ENCODE measurements at places on chromosomes 13 and 19.

DNA sequence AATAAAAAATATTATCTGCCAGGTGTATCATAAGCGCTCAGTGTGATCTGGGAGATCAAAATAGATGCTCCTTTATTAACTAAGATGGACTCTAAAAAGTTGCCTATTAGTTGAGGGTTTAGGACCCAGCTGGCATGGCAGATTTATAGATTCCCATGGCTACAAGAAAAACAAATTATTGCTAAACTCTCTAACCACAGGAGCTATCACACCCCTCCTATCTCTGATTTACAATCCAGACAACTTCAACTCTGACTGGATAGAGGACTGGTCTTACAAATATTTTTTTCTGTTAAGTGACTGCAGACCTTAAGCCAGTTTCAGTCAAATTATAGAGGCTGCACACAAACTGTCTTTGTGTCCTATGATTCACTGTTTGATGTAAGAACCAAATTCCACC, 45.4 kb upstream of the MYCBP2 start:
- DNase-seq = no peak

GRCh38 chr19:43625918-43626579, 6.6 kb upstream of the ZNF428 start:
- peak; percentile 52 for DNase-seq

GRCh38 chr19:54461613-54462012, 2.0 kb downstream of the LENG9 start:
- no peak for DNase-seq

DNA sequence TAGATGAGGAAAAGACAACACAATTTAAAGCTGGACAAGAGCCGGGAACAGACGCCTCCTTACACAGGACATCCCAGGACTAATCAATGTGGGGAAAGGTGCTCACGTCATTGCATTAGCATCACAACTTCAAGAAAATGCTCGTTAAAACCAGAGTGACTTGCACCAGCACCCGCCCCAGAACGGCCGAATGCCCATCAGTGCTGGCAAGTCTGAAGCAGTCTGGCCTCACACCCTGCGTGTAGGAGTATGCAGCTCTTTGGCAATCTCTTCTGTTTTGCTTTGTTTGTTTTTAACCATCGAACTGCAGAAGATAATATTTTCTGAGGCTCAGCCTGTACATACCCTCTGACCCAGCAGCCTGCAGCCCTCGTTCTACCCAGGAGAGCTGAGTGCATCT, 44.8 kb upstream of the LDLR start:
- no peak for DNase-seq

DNA sequence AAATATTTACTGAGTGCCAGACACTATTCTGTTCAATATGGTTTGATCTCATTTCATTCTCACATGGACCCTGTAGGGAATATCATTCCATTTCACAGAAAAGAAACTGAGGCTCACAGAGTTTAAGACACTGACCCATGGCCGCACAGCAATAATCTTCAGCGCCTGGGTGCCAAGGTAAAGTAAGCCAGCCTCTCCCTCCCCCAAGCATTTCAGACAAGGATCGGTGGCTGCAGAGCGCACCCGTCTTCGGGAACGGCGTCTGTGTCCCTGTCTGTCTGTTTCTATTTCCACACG, 4.3 kb upstream of the PDE4A start:
- DNase-seq = no peak

DNA sequence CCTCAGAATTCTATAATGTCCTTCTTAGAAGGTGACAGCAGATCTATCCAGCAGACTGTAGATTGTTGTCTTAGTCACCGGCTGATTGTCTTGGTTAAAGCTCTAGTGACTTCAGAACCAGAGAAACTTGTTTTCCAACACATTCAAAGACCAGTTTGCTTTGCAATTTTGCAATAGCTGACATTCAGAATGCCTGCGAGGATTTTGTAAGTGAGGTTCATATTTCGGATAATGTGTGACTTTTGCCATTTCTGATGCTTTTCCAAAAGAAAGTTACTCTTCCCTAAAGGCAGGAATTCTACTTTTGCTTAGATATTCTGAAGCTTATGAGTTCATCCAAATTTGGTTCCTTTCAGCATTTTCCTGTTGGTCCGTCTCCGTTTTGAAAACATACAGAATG, 13.2 kb downstream of the SPINT2 start:
- no peak for DNase-seq

DNA sequence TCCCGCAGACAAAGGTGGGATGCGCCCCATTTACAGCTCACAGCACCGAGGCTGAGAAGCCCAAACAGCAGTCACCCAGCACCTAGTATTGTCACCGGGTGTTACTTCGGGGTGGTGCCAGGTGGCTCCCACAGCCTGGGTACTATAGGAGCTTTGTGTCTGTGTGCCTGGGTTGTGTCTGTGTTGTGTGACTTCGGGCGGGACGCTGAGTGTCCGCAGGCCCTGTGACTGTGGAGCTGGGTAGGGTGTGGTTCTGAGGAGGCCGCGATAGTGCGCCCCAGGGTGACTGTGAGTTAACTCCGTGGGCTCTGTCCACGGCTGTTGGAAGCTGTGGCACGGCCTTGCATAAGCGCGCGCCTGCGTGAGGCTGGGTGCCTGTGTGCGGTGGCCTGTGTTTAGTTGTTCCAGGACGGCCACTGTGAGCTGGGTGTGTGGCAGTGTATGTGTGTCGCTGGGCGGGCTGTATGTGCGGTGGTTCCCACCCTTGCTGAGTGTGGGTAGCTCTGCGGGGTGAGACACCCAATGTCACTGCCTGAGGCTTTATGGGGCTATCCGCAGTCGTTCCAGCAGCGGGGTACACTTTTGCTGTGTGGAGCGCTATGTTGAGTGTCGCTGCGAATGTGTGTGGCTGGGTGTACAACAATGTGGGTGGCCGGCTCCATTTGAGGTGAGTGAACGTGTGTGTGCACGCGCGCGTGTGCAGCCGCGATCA, 559 bp upstream of the SSBP4 start:
- peak; percentile 57 for DNase-seq

GRCh38 chr19:48473161-48473966, 4.2 kb downstream of the CYTH2 start:
- no peak for DNase-seq

DNA sequence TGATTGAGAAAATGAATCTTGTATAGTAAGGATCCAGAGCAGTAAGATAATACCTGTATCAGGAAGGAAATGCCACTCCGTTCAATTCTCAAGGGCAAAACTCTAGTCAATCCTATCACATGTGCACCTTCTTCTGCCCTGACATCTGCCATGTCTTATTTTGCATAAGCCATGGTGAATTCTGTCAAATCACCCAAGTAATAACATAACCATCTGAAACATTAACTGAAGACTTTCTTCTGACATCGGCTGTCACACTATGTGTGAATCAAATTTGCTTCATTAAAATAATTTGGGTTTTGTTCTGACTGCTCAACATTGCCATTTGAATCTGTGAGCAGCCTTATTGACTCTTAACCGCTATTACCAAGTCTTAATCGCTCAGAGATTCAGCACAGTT, 91.2 kb downstream of the PCDH9 start:
- no peak for DNase-seq

- DNase-seq = no peak
These were observed 115.7 kb upstream of the STARD13 start for GRCh38 chr13:33401238-33401637.

DNA sequence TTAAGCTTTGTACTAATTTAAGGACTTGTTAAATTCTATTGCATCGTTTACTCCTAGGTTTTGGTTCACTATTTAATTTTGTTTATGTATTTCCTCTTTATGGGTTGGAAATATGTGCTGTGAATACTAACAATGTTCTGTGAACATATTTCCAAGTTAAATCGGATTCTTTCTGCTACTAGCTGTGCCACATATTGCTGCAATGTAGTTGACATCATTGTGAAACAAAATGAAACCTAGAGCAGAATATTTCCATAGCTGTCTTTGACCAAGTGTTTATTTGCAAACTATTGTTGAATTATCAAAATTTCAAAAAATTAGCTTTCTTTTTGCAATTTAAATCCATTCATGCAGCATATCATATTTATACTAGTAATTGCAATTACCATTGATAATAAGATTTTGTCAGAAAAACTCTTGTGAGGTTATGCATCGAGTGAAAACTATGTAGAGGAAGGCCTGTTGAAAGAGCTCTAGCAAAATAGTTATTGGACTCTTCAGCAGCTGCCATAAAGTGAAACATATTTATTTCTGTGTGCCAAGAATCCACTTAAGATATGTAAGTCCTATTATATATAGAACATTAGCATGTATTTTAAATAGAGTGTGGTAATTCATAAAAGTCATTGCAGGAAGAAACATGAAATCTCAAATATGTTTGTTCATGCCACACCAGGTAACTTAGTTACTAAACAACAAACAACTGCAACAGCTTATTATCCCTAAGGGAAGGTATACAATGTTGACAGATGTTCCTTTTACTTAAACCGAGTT, 575.1 kb downstream of the SLITRK6 start:
- DNase-seq = no peak

DNA sequence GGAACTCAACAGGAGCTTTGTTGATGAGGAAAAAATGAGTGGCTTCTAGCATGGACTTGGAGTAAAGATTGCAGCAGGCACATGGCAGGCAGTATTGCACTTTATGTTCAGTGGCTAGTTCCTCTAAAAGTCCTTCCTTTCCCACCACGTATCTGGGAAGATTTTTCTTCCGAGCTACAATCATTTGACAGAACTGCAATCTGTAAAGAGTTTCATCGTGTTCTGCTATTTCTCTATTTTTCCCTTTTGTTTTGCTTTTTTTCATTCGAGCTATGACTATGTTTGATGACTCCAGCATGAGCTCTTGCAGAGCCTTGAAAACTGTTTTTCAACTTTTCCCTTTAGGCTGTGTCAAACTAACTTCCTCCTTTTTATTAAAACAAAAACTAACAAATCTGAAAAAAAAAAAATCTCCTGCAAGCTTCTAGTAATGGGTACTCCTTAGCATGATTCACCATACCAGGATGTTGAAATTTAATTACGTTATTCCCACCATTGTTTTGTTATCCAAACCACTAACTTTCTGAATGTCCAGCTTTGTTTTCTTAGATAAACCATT, 12.3 kb downstream of the CLDN10 start:
- DNase-seq = peak; percentile 96

DNA sequence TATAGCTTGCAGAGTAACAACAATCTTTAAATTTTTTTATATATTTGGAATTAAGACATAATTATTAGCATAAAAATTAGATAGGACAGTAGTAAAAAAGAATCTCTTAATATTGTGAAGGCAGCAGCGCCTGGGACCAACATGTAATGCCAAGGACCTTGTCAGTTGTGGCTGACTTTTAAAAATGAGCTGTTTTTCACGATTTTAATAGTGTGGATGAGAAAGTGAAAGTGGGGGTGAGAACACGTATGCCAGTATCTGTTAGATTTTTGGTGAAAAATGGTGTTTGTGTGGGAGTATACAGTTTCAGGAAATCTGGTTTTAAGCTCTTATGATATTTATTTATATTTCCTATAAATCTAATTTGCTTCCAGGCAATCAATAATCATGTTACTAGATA, 125.2 kb downstream of the LMO7 start:
- DNase-seq = peak; percentile 8

DNA sequence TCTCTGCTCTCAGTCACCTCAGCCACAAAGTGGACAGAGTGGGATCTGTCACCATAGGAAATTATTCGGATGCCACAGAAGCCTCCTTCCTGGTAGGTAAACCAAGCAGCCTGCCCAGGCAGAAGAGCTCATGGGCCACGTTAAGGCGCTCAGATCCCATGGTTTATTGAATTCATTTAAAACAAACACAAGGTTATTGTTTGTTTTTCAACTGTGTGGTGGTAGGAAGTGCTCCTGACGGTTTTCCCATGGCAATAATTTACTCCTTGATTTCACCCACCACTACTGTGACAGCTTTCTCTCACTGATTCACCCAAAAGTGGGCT, 14.4 kb downstream of the BCAM start:
- DNase-seq = no peak

DNA sequence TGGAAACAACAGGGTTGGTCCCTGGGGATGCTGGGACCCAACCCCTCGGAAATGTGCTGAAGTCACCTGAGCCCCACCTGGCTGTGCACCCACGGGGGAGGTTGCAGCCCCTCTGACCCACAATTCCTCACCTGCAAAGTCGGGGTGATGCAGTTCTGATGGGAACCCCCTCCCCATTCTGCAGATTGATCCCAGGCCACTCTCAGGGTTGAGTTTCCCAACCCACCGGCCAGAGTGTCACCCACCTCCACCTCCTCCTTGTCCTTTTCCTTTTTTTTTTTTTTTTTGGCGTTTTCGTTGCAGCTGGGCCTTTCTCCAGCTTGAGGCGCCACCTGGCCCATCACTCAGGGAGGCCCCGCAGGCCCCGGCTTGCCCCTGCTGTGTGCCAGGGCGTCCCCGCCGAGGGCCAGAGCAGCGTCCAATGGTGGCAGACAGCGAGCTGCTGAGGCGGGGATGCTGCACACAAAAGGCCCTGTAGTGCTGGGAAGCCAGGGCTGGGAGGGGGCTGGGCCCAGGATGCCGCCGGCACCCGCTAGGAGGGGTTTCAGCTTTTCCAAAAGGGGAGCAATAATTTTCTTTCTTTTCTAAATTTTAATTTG, 4.6 kb downstream of the PIK3R2 start:
- no peak for DNase-seq

- DNase-seq = no peak
These were observed 254.8 kb downstream of the DCT start for GRCh38 chr13:94224670-94225069.

DNA sequence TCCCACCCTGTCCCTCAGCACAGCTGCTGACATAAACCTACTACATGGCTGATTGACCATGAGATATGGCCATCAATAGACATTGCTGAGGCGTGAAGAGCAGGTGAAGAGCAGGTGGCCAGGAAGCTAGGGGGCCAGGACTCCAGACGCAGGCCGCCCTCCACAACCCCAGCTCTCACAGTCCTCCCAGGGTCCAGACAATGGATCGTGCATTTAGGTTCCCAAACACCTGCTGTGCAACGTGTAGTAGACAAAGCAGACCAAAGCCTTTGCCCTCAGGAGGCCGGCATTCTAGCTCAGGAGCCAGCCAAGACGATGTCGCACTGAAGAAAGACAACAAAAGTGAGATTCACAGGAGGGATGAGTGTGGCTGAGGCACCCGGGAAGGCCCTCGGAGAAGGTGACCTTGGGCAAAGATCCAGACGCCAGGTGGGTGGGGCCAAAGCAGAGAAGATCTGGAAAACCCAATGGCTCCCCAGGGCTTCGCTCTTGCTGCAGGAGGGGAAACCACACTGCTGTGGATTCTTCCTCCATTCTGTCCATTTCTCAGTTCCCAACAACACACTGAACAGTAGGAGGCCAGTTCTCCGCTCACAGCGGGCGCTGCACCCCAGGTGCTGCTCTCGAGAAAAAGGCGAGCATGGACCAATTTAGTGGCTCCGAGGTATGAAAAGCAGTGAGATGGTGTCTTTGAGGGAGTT, 1.4 kb downstream of the FFAR1 start:
- no peak for DNase-seq

DNA sequence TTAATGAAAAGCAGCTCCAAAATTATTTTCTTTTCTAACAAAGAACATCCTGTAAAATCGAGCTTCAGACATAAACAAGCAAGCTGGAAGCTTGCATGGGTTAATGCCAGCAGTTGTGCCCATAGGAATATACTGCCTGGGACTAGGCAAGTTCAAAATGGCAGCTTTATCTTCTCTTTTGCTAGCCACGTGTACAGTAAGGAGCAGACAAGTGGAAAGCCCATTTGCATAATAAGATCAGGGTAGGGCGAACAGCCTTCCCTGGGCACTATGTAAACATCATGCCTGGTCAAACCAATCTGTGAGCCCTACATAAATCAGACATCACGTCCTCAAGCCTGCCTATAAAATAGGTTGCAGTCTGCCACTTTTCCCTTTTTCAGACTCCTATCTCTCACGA, 489.7 kb downstream of the RFC3 start:
- no peak for DNase-seq

- DNase-seq = no peak
These were observed 20.8 kb downstream of the ZSCAN5C start for GRCh38 chr19:56222901-56223300.
